ENCODE measurements at places on chromosomes 6 and 20.

DNA sequence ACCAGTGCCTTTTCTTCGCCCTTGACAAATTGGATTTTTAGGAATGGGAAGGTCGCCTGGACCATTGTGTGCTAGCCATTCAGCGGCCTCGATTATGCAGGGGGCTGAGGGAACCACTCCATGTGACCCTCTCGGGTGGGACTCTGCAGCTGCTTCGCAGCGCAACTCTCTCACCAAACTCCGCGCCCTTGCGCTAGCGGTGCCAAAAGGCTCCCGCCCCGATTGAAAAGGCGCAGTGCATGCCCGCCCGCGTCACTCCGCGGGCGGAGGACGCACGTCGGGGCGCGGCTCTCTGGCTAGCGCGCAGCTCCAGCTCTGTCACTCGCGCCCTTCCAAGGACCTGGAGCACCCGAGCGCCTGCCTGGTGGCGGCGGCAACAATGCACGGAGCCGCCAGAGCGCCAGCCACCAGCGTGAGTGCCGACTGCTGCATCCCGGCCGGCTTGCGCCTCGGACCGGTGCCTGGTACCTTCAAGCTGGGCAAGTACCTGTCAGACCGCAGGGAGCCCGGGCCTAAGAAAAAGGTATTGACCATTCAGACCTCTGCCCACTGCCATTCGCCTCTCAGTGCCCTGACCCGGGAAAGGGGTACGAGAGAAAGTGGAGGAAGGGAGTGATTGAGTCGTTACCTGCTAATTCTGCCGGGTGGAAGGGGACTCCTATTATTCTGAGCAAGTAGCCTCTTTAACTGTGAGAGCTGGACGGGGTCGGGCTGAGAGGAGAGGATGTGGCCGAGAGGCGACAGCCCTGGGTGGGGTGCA is at the start of gene PRDM13:
TSS of gene PRDM13 (plus strand) at position 178 of the 760 bp plus-strand sequence. CDS start at position 380, 202 bp downstream.
- DNase-seq: no peak

GRCh38 chr6:123838505-123839234 is 35.0 kb downstream of the NKAIN2 start:
- no peak for DNase-seq

DNA sequence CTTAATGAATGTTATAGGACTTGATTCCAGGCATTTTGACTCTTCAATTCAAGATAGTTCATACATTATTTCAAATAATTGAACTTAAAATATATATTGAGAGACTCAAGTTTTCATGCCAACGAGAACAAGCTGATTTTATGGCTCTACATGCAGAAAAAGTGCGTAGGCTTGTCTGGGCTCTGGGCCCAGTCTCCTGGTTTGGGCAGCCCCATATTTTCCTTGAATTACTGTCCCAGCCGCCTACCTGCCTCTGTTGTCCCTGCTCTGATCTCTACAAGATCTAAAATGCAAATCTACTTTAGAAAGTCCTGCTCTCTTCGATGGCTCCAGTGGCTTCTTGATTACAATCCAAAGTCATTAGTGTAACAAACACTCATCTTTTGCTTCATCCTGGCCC is 537.4 kb upstream of the CHD6 start:
- no peak for DNase-seq

GRCh38 chr20:18144541-18145099 is 7.0 kb downstream of the KAT14 start:
- DNase-seq: no peak

GRCh38 chr6:78910010-78910409 is 42.7 kb downstream of the IRAK1BP1 start:
- DNase-seq: no peak

- DNase-seq: no peak
These were observed 66.1 kb upstream of the NOX3 start for GRCh38 chr6:155521719-155522118.

GRCh38 chr6:90859612-90860011 is 272.7 kb upstream of the MAP3K7 start:
- no peak for DNase-seq

DNA sequence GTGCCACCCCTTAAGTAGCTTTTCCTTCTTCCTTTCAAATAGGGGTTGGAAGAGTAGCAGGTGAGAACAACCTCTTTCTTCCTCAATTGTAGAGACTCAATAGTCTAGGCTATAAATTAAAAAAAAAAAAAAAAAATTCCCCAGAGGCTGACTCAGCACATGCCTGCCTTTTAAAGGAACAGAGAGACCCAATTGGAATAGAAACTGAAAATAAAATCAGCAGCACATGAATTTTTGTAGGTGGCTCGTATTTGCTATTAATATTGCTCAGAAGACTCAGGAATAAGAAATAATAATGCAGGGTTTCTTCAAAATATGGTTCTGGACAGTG is 19.3 kb downstream of the TOP1 start:
- DNase-seq: no peak

GRCh38 chr20:46232539-46232938 is 75.8 kb downstream of the CDH22 start:
- DNase-seq: no peak

DNA sequence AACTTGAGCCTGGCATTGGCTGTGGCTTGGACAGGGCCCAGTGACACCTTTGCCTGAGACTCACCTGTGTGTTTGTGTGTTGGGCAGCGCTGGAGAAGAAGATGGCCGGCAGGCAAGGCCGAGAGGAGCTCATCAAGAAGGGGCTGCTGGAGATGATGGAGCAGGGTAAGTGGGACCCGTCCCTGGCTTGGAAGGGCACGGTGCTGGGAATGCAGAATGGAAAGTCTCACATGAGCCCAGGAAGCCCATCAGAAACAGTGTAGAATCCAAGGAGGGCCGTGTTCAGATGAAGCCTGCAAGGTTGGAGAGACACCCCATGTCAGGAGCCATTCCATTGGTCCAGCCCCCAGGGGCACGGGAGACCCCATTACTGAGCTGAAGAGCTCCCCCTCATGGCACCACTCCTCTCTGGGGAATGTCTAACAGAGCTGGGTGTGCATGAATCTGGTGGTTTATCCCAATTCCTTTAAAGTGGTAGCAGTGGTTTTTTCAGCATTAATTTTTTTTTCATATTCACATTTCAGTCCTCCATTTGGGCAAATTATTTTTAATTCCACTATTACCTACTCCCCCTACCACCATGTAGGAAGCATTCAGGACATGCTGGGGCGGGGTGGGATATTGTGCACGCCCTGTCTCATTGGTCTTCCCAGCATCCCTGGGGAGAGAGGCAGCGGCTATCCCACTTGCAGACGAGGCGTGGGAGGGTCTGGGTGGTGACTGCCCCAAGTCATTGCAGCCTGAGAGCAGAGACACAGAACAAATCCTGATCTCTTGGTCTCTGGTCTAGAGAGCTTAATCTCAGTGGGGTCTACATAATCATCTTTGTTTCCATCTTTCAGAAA is 143.6 kb downstream of the PHACTR3 start:
- DNase-seq: no peak

GRCh38 chr20:62522748-62523396 is 47.1 kb upstream of the GATA5 start:
- DNase-seq: no peak

DNA sequence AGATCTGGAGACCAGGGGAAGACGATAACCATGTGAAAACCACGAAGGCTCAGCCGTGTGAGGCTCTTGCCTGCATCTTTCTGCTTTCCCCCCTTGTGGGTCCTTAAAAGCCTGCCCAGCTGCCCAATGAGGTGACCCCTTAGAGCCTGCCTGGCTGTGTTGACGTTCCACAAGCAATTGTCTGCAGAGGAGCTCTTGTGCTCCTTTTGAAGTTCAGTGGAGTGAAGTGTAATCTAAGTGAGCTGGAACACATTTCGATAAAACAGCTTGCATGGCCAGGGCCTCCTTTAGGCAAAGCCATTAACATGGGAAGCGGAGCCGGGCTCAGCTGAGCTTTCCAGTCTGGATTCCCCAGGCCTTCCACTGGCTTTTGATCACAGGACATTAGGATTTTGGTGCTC is 27.3 kb upstream of the TCP11 start:
- no peak for DNase-seq

DNA sequence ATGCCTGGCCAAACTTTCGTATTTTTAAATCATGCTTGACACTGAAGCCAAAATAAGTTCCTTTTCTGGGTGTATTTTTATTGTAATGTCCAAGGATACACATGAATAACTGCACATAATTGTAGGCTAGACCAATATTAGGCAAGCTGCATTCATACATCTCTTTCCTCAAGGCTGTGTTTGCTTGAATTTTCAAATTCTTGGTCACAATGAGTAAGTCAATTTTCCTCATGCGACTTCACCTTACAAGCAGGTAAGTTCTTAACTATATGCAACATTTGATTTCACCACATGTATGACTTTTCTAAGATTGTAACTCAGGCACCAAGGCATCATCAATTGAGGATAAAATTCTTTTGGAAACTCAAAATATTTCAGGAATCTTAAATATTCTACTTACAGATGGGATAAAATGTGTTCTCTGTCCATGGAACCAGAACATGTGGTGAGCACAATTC is 112.4 kb upstream of the ZNF217 start:
- no peak for DNase-seq

GRCh38 chr6:133938533-133938932 is 14.5 kb upstream of the TBPL1 start:
- no peak for DNase-seq

DNA sequence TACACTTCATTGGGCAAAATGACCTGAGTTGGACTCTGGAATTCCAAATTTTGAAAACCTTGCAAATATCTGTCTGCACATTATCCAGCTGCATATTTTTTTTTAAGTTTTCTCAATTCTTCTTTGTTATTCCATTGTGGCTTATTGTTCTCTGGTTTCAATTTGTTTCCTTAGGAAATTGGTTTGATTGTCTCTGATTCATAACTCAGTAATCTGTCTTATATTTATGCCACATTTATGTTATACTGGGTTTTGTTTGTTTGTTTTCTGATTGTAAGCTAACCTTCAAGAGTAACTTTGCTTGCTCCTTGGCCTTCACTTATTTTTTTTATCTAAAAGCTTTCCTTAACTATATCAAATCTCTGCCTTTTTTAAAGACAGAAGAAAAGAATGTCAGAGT is 193.3 kb upstream of the PLCB4 start:
- no peak for DNase-seq

DNA sequence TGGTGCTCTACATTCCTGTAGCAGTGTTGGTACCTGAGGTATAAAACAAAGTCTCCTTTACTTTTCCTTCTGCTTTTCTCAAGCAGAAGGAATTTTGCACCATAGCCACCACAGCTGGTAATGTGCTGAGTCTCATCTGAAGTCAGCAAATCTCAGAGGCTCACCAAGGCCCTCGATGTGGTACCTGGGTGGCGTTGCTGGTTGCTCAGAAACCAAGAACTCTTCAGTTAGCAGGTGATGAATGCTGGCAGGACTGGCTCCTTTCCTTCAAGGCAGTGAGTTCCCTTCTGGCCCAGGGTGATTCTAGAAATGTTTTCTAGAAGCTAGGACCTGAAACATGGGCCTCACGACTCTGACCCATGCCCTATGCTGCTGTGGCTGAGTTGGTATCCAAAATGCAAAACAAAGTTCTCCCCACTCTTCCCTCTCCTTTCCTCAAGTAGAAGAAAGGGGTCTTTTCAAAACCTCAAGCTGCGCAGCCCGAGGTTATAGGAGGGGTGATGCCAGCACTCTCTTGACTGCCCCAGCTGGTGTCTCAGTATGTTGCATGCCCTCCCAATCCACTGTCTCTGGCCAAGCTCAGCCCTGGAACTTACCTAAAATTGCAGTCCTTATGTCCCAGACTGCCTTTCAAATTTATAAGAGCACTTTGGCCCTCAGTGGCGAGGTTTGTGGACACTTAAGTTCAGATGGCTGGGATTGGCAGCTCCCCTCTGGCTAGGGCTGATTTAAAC is 592.3 kb downstream of the FRK start:
- DNase-seq: no peak

DNA sequence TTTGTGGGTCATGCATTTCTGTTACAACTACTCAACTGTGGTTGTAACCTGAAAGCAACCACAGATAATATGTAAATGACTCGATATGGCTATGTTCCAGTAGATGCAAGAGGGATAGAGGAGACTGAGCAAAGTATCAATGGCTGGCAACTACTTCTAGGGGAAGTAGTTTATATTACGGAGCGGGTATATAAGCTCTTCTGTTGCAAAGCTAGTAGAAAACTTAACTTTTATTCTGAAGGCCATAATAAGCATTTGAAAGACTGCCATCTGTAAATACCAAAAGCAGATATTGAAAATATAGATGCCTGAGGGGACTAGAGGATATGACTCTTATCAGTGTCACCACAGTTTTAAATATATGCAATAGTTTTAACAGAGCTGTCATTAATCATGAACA is 655.3 kb downstream of the PHF3 start:
- no peak for DNase-seq

DNA sequence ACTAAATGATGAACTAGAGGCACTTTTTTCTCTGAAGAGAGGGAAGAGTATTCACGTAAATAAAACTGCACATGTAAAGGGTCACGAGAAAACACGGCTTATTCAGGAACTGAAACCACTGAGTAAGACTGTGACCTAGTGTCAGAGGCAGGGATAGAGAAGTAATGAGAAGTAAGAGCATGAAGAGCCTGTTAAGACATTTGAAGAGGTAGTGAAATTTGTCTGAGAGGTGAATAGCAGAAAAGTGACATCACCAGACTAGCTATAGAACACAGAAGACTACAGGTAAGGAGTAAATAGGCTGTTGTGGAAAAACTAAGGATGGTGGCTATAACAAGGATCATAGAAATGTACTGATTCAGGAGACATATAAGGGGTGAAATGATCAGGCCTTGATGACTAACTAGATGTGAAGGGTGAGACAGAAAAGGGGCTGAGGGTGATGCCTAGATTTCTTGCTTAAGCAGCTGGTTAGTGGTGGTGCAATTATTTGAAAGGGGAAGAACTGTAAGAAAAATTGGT is 76.8 kb downstream of the REV3L start:
- no peak for DNase-seq

- DNase-seq: no peak
These were observed 181.4 kb downstream of the TBX18 start for GRCh38 chr6:84582997-84583396.

DNA sequence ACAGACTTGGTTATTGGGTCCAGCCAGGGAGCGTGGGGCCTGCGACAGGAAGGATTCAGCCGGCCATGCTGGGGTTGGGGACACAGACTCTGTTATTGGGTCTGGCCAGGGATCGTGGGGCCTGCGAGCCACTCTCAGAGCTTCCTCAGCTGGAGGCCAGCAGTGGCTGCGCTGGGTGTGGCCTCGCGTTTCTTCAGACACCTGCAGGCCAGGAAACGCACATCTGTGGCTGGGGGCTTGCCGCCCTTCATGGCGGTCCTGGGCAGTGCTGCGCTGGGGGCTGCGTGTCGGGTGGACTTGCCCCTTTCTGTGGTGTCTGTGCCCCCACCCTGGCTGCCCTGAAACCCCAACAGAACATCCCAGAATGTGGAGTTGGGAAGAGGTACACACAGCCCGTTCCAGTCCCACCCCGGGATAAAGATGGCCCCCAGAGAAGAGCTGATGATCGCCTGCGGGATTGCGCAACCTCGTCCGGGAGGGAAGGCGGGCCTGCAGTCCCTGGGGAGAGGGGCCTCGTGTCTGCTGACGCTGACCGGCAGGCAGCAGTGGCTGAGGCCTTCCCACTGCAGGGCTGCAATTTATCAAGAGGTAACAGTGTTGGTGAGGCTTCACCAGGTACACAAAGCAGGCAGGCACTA is 16.9 kb upstream of the MTG2 start:
- no peak for DNase-seq

- no peak for DNase-seq
These were observed 14.6 kb upstream of the GPR63 start for GRCh38 chr6:96851858-96852257.
